ENCODE measurements at places on chromosomes 2 and 18.

DNA sequence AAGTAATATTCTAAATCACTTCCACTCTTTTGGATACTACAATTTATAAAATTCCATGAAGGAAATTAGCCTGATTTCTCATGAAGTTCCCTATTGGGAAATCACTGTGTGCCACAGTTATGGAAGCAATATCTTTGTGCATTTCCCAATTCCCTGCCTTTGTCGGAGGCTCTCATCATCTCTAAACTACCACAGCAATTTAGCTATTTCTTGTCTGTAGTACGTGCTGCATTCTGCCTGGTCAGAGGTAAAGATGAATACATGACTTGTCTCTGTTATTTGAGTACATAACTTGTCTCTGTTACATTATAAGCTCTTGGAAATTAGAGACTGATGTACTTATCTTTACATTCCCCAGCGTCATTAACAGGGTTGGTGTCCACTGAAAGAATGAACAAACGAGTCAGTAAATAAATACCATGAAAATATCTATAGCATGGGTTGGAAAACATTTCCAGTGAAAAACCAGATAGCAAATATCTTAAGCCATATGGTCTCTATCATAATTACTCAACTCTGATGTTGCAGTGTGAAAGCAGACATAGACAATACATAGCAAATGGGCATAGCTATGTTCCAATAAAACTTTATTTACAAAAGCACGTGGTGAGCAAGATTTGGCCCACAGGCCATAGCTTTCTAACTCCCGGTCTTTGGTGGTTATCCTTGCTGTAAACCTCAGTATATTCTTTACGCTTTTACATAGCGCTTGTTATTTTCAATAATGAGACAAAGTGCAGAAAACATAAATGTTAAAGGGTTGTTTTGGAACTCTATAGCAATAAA lies 78.8 kb downstream of the BCL2 start:
- DNase-seq, result no peak

DNA sequence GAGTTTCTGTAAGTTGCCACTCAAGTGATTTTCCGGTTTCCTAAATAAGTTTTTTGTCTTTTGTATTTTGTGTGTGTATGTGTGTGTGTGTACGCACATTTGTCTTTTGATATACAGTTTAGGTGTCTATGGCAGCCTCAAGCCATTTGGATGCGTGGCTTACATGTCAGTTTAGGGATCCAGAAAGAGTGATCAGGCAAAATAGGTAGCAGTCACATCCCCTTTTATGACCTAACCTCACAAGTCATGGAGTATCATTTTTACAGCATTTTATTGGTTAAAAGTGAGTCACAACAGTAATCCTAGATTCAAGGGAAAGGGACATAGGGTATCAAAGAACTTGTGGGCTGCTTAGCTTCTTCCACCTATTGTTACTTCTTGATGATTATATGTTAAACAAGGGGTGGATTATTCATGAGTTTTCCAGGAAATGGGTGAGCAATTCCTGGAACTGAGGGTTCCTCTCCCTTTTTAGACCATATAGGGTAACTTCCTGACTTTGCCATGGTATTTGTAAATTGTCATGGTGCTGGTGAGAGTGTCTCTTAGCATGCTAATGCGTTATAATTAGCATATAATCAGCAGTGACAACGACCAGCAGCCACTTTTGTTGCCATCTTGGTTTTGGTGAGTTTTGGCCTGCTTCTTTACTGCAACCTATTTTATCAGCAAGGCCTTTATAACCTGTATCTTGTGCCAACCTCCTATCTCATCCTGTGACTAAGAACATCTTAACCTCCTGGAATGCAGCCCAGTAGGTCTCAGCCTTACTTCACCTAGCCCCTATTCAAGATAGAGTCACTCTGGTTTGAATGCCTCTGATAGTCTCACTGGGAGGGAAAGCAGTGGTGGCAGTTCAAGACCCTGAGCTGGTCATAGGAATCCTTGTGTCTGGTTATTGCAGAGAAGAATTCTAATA lies 8.6 kb upstream of the SOCS6 start:
- no peak for DNase-seq

DNA sequence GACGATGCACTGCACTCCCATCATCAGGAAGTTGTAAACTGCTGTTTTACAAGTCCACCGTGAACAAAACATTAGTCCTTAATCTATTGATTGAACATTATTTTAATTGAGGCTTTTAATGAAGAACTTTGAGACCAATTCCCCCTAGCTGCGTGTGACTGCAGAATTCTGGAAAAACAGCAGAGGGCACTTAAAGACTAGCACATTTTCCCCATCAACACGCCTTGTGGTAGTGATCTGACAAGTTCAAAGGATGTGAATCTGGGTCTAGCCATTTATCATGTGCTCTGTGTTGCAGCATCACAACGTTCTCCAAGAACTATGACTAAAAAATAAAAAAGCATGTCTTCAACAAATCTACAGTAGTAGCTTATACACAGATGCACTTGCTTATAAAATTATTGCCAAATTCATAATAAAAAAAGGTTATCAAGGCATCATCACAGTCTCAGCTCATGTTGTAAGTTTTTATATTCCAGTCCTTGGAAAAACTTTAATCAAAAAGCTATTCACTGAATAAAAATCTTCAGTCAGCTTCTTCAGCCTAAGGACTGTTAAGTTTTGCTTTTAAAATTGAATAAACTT lies 35.8 kb downstream of the SKOR2 start:
- no peak for DNase-seq

- DNase-seq, result no peak
Measured at GRCh38 chr18:55337908-55338521, 250.0 kb downstream of the TCF4 start.

- DNase-seq, result no peak
Measured at GRCh38 chr18:64183665-64184064, 34.8 kb upstream of the LINC00305 start.

DNA sequence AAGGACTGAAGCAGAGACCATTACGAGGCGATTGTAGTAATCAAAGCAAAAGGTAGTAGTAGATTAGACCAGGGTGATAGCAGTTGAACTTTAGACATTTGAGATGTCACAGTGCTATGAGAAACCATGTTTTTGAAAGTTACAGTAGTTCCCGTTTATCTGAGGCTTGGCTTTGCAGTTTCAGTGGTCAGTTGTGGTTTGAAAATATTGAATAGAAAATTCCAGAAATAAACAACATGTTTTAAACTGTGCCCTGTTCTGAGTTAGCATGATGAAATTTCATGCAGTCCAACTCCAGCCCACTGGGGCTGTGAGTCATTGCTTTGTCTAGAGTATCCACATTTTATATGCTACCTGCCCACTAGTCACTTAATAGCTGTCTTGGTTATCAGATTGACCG lies 47.5 kb downstream of the ZNF638 start:
- no peak for DNase-seq

DNA sequence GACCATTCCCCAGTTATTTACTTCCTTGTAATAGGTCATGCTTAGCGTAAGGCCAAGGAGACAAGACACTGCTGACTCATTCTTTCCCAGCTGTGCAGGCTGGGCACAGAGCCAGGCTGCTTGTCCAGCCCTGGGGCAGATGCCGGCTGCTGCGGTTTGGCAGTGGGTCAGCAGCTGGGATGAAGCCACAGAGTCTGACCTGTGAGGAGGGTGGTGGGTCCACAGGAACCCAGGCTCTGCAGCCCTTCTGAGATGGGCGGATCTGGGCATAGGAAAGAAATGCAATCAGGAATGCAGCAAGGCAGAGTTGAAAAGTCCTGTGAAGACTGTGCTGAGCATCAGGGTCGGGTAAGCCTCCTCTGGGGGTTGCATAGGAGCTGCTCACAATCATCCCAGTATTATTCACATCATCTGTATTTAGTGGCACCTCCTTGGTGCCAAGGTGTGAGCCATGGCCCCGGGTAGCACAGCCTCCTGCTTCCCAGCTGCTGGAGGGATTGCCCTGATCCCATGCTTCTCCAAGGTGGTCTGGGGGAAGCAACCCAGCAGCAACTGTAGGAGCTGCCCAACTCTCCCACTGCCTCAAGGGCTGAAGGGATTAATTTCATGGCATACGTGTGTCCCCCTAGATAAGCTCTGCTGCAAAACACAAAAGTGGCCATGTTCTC lies 139.0 kb downstream of the DDX1 start:
- DNase-seq, result no peak

- no peak for DNase-seq
Measured at GRCh38 chr2:37636381-37637066, 34.9 kb downstream of the CDC42EP3 start.

GRCh38 chr18:28287146-28287545 lies 110.2 kb upstream of the CDH2 start:
- DNase-seq, result no peak

DNA sequence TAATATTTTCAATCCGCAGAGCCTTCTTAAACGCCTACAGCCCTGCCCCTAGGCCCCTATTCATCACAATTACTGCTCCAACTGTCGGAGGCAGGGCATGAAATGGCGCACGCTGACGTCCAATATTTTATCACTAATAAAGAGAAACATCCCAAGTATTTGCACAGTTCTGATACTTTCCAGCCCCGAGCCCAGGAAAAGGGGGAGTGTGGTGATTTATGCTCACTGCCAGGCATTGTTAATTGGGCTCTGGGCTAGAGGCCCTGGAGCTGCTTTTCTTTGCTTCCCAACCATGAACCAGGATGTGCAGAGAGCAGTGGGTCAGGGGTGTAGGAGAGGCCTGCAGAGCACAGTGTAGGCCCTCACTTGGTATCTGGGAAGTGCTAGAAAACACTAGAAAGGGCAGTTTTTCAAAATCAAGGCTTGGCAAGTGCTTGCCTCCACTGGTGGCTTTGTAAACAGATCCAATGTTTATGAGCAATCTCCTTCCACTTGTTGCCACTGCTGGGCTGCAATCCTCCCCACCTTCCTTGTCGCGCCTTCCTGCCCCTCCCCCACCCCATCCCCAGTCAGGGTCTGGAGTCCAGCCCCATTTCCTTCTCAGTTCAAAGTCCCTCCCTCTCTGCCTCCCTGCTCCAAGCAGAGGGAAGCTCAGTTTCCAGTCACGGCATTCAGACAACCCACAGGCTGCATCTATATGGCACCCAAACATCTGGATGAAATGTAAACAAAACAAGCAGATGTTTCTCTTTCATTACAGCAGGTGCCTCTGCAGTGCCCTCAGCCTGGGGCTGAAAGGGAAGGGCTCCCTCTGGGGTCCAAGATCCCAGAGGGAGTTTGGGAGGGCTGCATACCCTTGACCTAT lies 83.9 kb upstream of the PKDCC start:
- no peak for DNase-seq
